Hematopoietic multipotent progenitor cell treated with erythropoietin and hydrocortisone succinate and interleukin-3 and kit ligand, for 8 days (in vitro differentiated cells): ENCODE measurements at places on chromosomes 2 and 18.

DNA sequence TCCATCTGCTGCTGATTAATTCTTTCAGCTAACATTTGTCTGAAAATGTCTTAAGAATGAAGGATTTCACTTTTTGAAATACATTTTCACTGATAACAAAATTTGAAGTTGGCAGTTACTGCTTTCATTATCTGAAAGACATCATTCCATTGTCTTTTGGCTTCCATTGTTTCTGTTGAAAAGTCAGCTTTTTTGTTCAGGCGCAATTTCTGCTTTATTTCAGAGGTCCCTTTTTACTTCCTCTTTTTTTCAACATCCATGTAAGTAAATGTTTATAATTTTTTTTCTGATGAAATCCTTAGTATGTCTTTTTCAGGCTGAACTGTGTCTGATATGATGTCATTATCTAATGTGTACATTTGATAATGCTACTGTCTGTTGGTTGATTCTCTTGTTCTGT, 184.2 kb downstream of the RND3 start:
- no peak for DNase-seq

DNA sequence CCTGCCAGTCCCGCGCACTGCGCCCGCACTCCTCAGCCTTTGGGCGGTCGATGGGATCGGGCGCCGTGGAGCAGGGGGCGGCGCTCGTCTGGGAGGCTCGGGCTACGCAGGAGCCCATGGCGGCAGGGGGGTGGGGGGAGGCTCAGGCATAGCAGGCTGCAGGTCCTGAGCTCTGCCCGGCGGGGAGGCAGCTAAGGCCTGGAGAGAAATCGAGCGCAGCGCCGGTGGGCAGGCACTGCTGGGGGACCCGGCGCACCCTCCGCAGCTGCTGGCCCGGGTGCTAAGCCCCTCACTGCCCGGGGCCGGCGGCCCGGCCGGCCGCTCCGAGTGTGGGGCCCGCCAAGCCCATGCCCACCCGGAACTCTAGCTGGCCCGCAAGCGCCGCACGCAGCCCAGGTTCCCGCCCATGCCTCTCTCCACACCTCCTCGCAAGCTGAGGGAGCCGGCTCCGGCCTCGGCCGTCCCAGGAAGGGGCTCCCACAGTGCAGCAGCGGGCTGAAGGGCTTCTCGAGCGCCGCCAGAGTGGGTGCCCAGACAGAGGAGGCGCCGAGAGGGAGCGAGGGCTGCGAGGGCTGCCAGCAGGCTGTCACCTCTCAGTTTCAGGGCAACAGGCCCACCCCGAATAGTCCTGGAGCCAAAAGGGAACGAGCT, 74.1 kb downstream of the PSMG2 start:
- no peak for DNase-seq

GRCh38 chr2:49598231-49598630, 443.9 kb upstream of the FSHR start:
- no peak for DNase-seq

DNA sequence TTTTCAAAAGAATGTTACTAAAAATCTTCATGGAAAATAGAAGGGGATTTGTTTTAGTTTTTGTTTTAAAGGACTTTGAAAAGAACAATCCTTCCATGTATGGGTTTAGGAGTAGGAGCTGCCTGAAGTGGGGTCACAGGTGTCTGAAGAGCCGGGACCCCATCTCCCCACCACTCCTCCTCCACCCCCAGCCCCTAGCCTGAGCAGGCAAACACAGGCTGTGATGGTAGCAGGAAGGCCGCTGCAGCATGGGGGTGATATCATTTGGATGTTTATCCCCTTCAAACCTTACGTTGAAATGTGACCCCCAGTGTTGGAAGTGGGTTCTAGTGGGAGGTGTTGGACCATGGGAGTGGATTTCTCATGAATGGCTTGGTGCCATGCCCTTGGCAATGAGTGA, 93.0 kb downstream of the ZBTB7C start:
- DNase-seq: no peak

- no peak for DNase-seq
Measured at GRCh38 chr2:217366966-217367365, 507.1 kb upstream of the TNP1 start.
